NCI-H1930 (cell line): ENCODE measurements at places on chromosomes 5 and 9.

GRCh38 chr9:129623331-129623730 lies 2.4 kb upstream of the C9orf50 start:
- DNase-seq: no peak

DNA sequence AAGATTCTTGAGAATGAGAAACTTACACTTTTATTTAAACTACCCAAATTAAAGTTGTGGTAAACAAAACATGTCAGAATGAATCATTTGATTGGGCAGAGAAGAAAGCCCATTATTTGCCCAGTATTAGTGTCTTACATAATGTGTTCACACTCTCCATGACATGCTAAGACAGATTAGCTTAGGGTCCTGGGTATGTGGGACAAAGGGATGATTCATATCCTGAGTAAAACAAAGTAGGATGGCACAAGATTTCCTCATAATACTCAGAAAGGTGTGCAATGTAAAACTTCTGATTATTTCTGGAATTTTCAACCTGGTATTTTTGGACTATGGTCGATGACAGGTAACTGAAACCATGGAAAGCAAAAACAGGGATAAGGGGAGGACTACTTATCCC lies 183.9 kb upstream of the POU5F2 start:
- DNase-seq: no peak

DNA sequence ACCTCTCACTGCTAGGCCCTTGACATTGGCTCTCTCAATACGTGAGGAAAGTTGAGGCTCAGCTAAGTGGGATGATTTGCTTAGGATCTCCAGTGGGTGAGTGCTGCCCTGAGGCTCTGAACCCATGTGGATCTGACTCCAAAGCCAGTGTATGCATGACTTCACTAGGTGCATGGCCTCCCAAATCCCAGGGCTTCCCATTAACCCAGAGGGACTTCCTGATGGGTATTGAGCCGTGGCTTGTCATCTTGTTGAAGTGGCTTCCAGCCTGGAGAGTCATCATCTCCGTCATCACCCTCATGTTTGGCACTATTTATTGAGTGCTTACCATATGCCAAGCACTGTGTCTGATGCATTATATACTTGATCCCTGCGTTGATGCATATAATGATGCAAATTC lies 37.3 kb upstream of the TEX48 start:
- no peak for DNase-seq

- DNase-seq: no peak
These were observed 176.6 kb upstream of the MSX2 start for GRCh38 chr5:174547814-174548213.

- no peak for DNase-seq
These were observed 16.6 kb upstream of the FBP2 start for GRCh38 chr9:94610181-94610606.

- DNase-seq: no peak
These were observed 3.2 kb upstream of the SMIM23 start for GRCh38 chr5:171782332-171782966.

GRCh38 chr5:61467766-61468482 lies 135.9 kb downstream of the ZSWIM6 start:
- no peak for DNase-seq

DNA sequence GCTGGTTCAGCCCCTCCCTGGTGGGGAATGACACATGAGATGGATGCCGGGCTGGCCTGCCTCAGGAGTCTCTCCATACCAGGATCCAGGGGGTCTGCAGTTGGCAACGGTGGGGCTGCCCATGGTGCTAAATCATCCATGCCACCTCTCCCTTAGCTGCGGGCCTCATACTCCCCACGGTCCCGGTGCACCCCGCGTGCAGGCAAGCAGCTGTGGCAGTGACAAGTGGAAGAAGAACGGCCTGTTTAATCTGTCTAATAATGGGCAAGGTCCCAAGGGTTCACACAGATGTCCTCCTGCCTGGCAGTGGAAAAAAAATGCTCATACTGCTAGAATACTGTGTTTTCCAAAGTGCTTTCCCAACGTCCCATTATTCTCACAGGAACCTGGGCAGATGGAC lies 196.9 kb upstream of the PANK3 start:
- DNase-seq: no peak

DNA sequence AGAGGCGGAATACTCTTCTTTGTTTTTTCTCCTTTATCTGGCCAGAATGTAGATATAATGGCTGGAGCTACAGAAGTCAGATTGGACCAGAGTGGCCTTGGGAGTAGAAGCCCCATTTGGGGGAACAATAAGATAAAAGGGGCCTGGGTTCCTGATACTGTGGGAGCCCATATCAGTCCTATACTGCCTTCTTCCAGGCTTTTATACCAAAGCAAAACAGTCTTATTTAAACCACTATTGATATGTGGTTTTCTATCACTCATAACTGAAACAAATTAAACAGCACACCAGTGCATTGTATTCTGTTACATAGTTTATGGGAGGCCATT lies 14.3 kb downstream of the SPAAR start:
- no peak for DNase-seq

GRCh38 chr5:136892000-136892399 lies 526.7 kb upstream of the TRPC7 start:
- DNase-seq: no peak

GRCh38 chr9:121609822-121610637 lies 41.4 kb upstream of the DAB2IP start:
- DNase-seq: no peak

- no peak for DNase-seq
These were observed 1568.5 kb upstream of the WWC1 start for GRCh38 chr5:166722939-166723338.

DNA sequence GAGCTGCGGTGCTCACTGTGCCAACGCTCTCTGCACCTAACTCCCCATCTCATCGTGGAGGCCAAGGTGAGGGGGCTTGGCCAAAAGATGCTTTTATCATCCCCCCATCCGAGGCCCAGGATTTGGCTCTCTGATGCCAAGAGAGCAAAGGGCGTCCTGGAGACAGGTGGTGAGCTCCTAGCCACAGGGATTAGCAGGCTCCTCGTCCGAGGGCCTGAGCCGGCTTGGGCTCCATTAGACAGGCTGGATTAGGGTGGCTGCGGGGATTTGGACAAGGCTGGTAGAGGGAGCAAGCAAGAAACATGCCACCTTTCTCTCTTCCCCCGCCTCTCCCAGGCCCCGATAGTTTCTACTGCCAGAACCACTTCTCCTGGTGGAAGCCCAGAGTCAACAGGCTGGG lies 1.0 kb upstream of the GRM6 start:
- DNase-seq: no peak

GRCh38 chr9:36213387-36213786 lies 22.7 kb downstream of the CLTA start:
- DNase-seq: no peak

DNA sequence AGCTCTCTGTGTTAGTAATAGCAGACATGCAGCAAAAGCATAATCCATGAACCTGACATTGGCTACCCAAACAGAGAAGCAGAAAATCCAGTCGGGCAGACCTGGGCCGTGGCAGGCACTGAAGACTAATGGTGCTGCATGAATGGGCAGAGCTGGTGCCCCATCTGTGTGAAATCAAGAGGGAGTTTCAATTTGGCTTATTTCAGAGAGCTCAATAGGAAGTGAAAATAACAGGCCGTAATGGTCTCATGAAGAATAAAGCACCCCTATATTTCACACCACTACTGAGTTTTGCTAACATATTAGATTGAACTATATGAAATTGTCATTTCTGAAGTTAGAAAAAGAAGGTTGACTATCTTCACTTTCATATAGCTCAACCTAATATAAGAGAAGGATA lies 149.7 kb downstream of the ENC1 start:
- DNase-seq: no peak

- DNase-seq: peak; percentile 10
These were observed 137.1 kb downstream of the FGF1 start for GRCh38 chr5:142548739-142549275.

- DNase-seq: no peak
These were observed 205.8 kb upstream of the KIF2A start for GRCh38 chr5:62100201-62100600.

DNA sequence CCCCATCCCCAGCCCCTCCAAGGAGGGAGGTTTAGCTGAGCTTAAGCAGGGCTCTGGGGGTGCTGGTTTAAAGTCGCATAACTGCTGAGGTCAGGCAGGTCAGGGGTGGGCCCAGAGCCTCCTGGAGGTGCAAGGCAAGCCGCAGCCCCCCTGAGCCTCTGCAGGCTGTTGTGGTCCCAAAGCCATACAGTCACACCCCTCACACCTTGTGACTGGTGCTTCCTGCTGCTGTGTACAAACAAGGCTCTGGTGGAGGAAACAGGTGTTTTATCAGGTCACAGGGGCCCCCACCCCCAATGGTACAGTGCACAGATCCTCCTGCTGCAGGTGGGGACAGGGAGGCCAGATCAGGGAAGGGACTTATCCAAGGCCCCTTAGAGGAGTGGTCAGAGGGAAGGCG lies 8.0 kb downstream of the TCF7 start:
- no peak for DNase-seq

- no peak for DNase-seq
These were observed 9.3 kb upstream of the TNC start for GRCh38 chr9:115127191-115127817.

- no peak for DNase-seq
These were observed 60.1 kb upstream of the UBAC1 start for GRCh38 chr9:136021171-136021871.

DNA sequence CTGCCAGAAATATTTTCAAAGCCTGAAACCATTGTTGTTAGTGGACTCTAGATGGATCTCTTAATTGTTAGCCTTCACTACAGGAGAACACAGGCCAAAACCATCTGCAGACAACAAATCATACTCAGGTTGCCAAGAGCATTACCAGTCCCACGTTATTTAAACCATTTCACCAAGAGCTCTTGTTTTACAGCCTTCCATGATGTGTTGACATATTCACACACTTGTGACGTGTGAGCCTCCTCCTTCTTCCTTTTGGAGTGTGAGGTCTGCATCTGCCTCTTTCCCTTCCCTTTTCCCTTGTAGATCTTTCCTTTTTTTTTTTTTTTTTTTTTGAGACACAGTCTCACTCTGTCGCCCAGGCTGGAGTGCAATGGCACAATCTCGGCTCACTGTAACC lies 279.0 kb downstream of the AUH start:
- no peak for DNase-seq

DNA sequence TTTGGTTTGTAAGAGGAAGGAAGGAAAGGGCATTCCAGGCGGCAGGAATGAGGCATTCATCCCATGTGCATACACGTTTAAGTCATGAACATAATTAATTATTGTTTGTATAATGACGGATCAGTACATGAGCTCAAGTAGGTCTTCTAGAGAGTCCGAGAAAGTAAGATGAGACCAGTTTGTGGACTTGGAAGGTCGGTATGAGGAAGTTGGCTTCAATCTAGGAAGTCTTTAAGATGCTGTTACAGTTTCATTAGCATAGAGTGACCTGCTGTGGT lies 2.1 kb downstream of the GTF3C4 start:
- no peak for DNase-seq

GRCh38 chr5:150783422-150783928 lies 4.9 kb downstream of the SMIM3 start:
- no peak for DNase-seq

- peak; percentile 8 for DNase-seq
These were observed 23.7 kb upstream of the FAM120A start for GRCh38 chr9:93427655-93428379.

GRCh38 chr5:127351418-127351817 lies 60.8 kb downstream of the MEGF10 start:
- no peak for DNase-seq

DNA sequence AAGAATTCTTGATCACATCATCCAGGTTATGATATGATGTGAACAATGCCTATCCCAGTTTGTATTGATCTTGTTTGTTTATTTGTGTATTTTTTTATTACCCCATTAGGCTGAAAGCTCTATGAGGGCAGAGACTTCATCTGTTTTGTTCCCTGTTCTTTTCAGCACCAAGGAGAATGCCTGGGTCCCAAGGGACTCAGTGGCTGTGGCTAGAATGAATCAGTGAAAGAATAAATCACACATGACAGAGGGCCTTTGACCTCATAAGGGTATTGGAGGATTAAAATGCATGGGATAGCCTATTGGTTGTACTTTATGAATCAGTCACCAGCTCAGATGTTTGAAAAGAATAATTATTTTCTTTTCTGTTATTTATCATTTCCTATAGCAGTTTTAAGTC lies 292.2 kb downstream of the GAS1 start:
- no peak for DNase-seq

GRCh38 chr5:180401229-180401907 lies 48.2 kb upstream of the GFPT2 start:
- DNase-seq: no peak

GRCh38 chr9:132184124-132184523 lies 22.3 kb downstream of the NTNG2 start:
- DNase-seq: no peak

DNA sequence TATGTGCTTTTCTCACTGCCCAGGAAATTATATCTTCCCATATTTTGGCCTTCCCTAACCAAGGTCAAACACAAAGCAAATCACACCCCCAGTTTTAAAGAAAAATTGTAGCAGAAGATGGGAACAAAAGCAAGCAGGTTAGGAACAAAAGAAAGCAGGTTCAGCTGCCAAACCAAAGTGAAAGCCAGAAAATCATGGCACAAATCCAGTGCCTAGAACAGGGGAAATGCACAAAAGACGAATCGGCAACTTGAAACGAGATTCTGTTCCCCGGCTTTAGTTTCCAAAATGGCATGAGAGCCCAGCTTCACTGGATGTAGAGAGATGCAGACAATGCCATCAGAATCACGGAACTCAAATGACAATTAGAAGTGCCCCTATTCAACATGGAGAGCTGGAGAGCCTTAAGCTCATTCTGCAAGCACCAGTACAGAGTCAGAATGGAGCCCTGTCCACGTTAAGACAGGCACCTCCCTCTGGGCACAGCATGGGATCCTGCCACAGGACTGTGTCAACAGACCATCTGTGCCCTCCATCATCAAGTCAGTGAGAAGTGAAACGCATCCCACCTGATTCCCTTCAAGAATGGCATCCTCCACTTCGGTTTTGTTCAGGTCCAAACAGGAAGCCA lies 13.8 kb downstream of the DNAH5 start:
- no peak for DNase-seq

DNA sequence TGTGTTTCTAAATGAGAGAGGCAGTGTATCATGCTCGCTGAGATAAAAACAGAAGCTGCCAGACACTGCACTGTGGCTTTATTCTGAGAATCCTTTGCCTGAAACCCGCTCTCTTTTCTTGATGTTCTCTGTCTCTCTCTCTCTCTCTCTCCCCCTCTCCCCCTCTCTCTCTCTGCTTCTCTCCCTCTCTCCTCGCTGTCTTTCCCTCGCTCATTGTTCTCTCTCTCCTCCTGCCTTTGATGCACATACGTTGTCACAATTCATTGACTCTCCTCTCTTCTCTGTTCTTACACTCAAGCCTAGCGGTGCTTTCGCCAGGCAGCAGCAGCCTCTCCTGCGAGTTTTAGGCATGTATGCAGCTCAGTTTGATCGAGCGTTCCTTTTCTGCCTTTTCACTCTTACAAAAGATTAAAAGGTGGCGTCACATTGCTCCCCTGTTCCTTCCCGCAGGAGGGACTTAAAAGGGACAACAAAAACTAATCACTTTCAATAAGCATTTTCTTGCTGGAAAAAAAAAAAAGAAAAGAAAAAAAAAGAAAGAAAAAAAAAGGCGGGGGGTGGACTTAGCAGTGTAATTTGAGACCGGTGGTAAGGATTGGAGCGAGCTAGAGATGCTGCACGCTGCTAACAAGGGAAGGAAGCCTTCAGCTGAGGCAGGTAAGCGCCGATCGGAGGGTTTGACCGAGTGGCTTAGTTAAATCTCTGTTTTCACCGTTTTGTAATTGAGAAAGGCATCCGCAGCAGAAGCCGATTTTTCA lies 717.9 kb upstream of the WWC1 start:
- no peak for DNase-seq
